ENCODE measurements at places on chromosomes 2 and 18.

GRCh38 chr18:62867534-62867933, 152.2 kb downstream of the PHLPP1 start:
- no peak for DNase-seq

DNA sequence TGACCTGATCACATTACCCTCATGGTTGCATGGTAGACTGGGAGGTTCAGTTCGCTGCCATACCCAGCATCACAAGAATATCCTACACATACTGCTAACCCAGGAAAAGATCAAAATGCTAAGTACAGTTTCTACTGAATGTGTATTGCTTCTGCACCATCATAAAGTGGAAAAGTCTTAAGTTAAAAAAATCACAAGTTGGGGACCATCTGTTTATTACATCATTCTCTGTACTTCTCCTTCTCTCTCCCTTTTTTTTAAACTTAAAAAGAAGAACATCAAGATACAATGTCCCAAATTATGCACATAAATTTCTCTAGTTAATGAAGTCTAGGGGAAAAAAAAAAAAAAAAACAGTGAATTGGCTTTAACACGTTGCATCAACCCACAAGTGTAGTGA, 43.3 kb downstream of the NBAS start:
- no peak for DNase-seq

GRCh38 chr18:41378598-41378997, 576.4 kb upstream of the PIK3C3 start:
- DNase-seq: no peak

DNA sequence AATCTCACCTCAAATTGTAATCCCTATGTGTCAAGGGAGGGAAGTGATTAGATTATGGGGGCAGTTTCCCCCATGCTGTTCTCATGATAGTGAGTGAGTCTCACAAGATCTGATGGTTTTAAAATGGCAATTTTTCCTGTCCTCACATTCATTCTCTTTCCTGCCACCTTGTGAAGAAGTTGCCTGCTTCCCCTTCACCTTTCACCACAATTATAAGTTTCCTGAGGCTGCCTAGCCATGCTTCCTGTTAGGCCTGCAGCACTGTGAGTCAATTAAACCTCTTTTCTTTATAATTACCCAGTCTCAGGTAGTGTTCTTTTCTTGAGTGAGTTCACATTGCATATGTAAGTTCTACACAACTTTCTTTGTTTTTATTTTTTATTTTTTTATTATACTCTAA, 271.5 kb downstream of the EXOC6B start:
- no peak for DNase-seq

DNA sequence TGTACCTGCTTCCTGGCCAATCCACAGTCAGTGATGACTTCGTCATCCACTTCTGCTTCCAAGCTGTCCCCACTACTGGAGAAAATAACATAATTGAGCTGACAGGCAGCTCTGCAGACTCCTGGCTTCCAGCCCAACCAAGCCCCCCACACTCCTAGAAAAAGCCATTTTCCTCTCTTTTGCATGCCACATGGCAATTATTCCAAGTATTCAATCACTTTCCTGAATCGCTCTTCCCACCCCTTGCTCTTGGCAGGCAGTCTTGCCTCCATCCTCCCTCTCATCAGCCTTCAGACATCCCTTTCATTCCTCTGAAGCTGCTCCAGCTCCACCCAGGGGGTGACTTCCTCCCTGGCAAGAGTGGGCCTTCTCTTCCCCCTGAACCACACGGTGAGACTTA, 14.3 kb upstream of the ST8SIA5 start:
- no peak for DNase-seq

- no peak for DNase-seq
Observed at GRCh38 chr2:188414411-188414810, 122.7 kb downstream of the GULP1 start.

Data from GM10248 (cell line).